ENCODE measurements at places on chromosomes 3 and 15. TPM values are rescaled to one million over a fixed set of nuclear protein-coding genes. Genes with fewer than 3 reads are reported as not detected.

The MB21D2 gene
- polyA plus RNA-seq: 10.9 TPM

The EIF2B5 gene
- 28.3 TPM for polyA plus RNA-seq

- peak; percentile 72 for DNase-seq
These were observed 122.6 kb downstream of the AQP9 start for GRCh38 chr15:58260725-58261267.

GRCh38 chr3:8301977-8302735 is 199.5 kb upstream of the LMCD1 start:
- DNase-seq: peak; percentile 73

GRCh38 chr3:112333002-112333380 is at the start of gene CD200:
CD200 (plus strand) TSS chr3:112333156; CDS start chr3:112333213, 57 bp downstream.
- peak; percentile 46 for DNase-seq

The STARD9 gene
- 0.60 TPM for polyA plus RNA-seq

GRCh38 chr3:4571690-4572334 is 78.7 kb downstream of the ITPR1 start:
- peak; percentile 14 for DNase-seq

- DNase-seq: peak; percentile 41
These were observed 469 bp downstream of the MAP6D1 start for GRCh38 chr3:183824761-183825455.

GRCh38 chr3:65408531-65409175 is 630.1 kb downstream of the MAGI1 start:
- DNase-seq: no peak

DNA sequence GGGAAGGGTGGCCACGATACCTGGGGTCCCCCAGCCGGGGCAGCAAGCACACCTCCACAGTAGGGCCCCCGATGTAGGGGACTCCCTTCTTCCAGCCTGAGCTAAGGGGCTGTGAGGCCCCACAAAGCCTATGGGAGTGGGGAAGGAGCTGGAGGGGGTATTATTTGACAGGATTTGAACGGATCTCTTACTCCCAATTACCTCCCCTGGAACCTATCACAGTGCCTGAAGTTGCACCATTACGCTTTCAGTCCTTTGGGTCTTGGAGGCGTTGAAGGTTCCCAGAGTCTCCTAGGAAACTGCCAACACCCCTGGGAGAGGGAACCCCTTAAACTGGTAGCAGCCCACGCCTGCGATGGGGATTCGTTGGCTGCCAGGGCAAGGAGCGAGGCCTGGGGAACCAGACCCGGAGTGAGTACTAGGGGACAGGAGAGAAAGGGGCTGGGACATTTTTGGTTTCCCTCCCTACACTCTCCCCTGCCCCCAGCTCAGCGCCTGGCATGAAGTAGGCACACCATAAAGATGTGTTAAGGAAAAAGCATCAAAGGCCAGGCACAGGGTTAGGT is 409 bp upstream of the LHFPL4 start:
- no peak for DNase-seq

GRCh38 chr15:65927545-65927944 is 58.3 kb downstream of the RAB11A start:
- DNase-seq: peak; percentile 12

DNA sequence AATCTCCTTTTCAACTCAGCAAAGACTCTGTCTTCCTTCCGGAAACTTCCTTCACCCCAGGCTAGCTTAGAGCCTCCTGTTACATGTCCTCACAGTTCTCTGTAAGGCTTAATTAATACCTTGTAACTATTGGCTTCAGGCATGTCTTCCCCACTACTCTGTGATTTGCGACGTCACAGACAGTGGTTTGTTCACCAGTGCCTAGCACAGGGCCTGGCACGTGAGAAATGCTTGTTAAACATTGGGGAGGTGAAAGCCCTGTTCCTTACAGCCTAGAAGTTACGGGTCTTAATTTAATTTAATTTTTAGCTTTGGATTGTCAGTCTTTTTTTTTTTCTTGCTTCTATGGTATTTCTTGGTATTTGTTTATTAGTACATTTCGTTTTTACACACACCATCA is 36.4 kb upstream of the CACNA2D3 start:
- DNase-seq: no peak

DNA sequence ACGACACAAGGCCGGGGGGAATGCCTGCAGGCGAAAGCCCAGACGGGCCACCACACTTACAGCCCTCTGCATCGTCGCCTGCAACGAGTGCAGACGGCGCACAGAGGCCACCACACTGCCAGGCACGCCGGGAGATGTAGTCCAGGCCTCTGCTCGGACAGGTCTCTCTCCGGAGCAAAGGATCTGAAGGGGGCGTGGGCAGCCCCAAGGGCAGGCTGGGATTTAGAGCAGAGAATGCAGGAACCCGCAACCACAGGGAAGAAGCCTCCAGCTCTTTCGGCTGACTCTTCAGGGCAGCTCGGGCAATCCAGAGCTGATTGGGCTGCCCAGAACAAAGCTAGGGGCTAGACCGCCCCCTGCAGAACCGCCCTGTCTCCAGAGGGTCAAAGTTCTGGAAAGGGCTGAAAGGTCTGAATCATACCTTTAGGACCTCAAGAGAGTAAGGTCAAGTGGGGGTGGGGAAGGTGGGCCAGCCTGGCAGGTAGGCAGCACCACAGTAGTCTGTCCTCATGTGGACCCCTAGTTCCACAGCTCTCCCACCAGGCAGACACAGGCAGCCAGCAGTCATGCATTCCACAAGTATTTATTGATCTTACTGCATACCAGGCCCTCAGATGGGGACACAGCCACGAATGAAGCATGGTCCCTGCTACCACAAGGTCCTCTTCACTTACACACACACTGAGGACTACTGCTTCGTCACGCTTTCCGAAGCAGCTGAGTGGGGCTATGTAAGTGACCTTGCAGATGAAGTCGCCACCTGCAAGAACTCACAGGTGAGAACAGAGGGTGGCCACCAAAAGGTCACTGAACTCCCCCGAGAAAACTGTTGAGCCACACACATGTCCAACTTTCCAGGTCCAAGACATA is at the start of gene AMT:
TSS of gene AMT (minus strand) at position 95 of the 870 bp plus-strand sequence. CDS start at position 72, 23 bp downstream.
- no peak for DNase-seq

GRCh38 chr15:74543043-74543422 is 2.0 kb downstream of the ARID3B start:
- DNase-seq: no peak

The PIERCE2 gene
- 6.6 TPM for polyA plus RNA-seq

The MYO1E gene
- polyA plus RNA-seq: 201 TPM

- DNase-seq: peak; percentile 83
These were observed 385.3 kb downstream of the NTRK3 start for GRCh38 chr15:87871258-87871681.

- peak; percentile 56 for DNase-seq
These were observed 34.2 kb upstream of the NR2F2 start for GRCh38 chr15:96296264-96296663.

The KLHL40 gene
- polyA plus RNA-seq: not detected

The FRMD5 gene
- polyA plus RNA-seq: 0.35 TPM

DNA sequence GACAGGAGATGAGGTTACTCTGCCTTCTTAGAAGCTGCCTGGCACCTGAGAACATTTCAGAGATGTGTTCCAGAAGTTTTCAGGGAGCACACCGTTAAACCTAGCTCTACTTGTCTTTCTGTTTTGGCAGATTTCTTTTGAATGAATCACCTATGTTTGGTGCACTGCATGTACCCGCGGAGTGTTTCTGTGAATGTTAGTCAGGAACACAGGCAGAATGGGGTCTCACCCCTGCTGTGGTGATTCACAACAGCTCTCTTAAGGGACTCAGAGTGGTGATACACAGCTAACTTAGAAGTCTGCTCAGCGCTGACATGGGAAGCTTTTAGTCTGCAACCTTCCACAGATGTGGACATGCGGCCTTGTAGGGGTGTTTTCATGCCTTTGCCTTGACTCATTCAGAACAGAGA is 24.0 kb downstream of the TSEN2 start:
- DNase-seq: peak; percentile 98

The CFAP100 gene
- polyA plus RNA-seq: not detected

GRCh38 chr3:12456441-12456840 is 27.8 kb upstream of the TSEN2 start:
- DNase-seq: no peak

- DNase-seq: no peak
These were observed 24.6 kb downstream of the ALDH1L1 start for GRCh38 chr3:126155819-126156218.

DNA sequence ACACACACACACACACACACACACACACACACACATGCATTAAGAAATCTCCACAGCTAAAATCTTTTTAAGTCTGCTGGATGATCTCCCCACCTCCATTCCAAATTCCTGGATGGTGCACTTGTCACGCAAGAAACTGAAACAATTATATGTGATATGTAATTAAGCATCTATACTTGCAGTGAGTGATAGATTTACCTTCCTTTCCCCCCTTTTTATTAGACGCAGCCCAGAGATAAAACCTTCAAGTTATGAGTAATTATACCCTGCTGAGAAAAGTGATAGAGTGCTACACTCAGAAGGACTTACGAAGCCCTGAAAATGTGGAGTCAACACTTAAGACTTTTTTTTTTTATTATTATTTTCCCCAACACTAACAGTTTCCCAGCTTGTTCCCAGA is 255.2 kb downstream of the LSAMP start:
- no peak for DNase-seq

DNA sequence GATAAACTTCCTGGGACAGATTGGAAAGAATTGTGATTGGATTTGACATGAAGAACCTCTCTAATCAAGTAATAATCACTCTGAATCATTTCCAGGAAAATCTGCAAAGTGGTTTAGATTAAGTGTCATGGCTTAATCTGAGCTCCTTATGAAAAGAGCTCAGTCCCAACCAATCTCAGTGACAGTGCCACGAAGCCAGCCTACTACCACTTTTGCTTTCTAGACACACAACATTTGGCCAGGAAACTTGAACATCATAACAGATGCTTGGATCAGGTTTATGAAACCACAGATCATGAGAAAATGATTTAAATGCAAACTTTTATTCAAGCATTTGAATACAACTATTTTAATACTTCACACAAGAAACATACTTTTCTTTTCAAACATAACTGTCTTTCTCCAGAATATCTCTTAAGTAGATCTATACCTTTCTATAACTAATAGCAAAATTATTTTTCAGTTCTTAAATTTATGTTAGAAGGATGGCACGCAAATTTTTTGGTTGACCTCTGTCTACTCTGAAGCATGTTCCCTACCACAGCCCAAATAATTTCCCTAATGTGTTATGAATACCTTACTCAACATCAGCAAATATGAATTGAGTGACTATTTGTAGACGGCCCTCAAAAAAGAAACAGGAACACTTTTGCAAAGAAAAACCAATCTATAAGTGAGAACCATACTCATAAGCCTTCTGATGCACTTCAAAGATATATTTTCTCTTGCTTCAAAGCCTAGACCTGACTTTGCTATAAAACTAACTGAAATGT is 495.0 kb upstream of the ZNF385D start:
- DNase-seq: peak; percentile 4

The MYH15 gene
- polyA plus RNA-seq: 0.08 TPM

The ACKR2 gene
- 0.32 TPM for polyA plus RNA-seq

Measured in GM23248 (cell line).